ENCODE measurements at places on chromosomes 5 and 9.

DNA sequence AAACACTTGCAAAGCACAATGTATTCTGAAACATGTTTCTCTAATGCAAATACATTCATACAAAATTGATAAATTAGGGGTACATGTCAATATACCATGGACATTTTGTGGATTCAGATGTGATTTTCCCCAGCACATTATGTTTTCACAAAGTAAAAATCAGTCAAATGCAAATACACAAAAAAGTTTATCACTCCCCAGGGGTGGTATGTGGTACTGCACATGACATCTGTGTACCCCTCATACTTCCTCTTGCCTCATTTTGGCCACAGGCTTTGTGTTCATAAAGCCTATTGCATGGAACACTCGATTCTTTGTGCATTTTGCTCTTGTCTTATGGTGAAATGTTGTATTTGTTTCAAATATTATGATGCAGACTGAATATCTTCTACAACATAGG lies 116.8 kb upstream of the PDE4D start:
- no peak for DNase-seq

GRCh38 chr5:61177716-61178115 lies 15.4 kb upstream of the SMIM15 start:
- DNase-seq = no peak

- no peak for DNase-seq
These were observed 36.0 kb upstream of the GOLM1 start for GRCh38 chr9:86135371-86135770.

GRCh38 chr9:32010322-32010721 lies 374.1 kb upstream of the ACO1 start:
- no peak for DNase-seq

- no peak for DNase-seq
These were observed 4.8 kb upstream of the GFI1B start for GRCh38 chr9:132973713-132974112.

DNA sequence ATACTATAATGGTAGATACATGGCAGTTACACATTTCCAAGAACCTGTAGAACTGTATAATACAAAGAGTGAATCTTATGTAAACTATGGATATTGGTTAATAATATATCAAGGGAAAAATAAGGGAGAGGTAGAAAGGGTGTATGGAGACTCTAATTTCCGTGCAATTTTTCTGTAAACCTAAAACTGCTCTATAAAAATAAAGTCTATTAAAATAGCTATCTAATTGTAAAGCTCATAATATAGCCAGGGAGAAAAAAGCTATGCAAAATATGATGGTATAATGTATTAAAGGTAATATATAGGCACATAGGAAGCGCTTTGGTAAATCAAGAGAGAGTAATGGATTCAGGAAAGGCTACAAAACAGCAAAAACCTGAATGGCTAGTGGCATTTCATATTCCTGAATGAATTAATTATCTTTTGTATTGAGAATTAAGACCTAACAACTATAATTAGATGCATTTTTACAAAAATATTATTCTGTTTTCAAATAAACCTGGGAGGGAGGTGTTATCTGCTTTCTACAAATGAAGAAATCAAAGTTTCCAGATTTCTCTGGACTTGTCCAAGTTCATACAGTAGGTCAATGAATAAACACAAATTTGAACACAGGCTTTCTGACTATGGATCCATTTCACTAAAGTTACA lies 22.8 kb downstream of the ANXA1 start:
- no peak for DNase-seq

- DNase-seq = no peak
These were observed 18.5 kb upstream of the TIMD4 start for GRCh38 chr5:156981481-156981880.

DNA sequence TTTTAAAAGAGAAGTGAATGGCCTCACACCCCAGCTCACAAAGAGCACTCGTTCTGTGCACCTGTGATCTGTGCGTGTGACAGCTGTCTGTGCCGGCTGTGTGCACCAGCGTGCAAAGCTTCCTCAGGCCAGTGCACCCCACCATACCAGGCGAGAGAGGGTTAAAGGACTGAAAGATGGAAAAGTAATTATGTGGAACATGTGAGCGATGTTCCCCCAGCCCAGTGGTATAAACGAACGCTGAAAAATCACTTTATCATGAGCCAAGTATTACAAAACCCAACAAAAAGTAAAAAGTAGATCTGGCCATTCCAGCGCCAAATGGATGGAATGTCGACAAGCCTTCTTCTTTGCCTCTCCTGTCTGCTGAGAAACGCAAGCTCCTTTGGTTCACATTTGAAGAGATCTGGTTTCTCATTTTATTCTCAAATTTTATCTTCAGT lies 53.7 kb downstream of the IPPK start:
- DNase-seq = no peak

GRCh38 chr5:175471196-175471595 lies 7.2 kb upstream of the SFXN1 start:
- no peak for DNase-seq

DNA sequence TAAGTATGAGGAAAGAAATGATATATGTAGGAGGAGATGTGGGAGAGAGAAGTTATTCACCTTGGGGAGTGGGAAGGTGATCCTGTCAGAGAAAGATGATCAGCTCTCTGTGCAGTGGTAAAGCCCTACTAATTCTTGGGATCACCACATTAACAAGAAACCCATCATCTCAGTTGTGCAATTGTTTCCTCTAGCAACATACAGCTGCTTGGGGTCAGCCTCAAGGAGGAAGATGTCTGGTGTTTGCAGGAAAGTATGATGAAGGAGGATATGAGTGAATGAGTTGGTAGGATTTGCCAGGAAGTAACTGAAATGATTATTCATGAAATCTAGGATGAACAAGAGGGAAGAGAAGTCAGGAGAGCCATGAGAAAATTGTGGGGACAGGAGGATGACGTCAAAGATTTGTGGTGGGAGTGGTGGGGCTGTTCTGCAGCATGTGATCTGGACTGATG lies 50.1 kb downstream of the TNFSF8 start:
- no peak for DNase-seq

- DNase-seq = no peak
These were observed 20.3 kb downstream of the KIF2A start for GRCh38 chr5:62326302-62326701.

- DNase-seq = no peak
These were observed 109.8 kb downstream of the RGS3 start for GRCh38 chr9:113573046-113573958.

GRCh38 chr9:97293818-97294217 lies 13.6 kb upstream of the CCDC180 start:
- DNase-seq = no peak

DNA sequence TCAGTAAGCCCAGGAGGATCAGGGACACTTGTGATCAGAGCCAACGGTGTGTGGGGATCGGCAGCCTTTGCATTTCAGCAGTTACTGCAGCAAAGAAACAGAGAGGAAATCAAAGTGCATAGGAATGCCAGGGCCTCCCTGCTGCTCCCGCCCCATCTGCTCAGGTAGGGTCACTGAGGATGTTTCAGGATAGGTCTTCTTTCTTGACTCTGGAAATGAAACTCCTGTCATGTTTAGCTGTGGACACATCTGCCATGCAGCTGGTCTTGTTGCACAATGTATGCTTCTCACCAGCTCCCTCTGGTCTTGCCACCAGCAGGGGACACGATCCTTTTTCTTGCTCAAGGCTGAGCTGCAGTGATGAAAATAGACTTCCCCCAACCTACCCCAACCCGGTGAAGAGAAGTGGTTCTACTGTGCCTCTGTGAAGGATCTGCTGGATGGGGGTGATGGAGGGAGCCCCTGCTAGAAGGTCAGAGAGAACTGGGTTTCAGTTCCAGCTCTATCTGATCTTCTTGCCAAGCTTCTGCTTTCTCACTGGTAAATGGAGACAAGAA lies 185.2 kb upstream of the KLF4 start:
- DNase-seq = no peak

GRCh38 chr5:60183881-60184280 lies 290.4 kb upstream of the PDE4D start:
- no peak for DNase-seq

- no peak for DNase-seq
These were observed 131.3 kb downstream of the SEC61B start for GRCh38 chr9:99353408-99353807.

- peak; percentile 69 for DNase-seq
These were observed 26.1 kb downstream of the IDNK start for GRCh38 chr9:83649080-83649479.

GRCh38 chr5:90875456-90875855 lies 316.9 kb downstream of the ADGRV1 start:
- no peak for DNase-seq

- DNase-seq = no peak
These were observed 608.0 kb upstream of the ACO1 start for GRCh38 chr9:31776471-31776870.

DNA sequence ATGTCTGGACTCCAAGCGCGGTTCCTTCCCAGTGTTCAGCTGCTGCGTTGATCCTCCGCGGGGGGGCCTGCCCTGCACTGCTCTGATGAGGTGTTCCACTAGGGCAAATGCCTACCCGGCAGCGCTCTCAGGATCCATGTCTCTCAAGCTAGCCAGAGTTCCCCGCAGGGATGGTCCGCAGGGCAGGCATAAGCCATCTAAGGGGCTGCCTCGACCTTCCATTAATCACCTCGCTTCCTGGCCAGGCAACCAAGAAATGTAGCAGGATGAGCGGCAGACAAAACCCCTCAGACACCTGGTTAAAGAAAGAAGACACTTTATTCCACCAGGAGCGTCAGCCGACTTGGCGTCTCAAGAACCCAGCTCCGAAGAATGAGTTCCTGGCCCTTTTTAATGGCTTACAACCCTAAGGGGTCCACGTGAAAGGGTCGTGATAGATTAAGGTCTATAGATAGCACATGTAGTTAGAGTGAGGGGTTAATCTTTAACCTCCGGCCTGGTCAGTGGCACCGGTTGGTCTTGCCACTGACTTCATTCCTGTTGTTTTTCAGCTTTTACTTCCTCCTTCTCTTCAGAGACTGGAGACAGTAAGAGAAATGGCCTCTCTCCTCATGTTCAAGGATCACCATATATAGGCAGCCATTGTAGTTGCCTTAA lies 47.2 kb upstream of the COX7C start:
- no peak for DNase-seq

DNA sequence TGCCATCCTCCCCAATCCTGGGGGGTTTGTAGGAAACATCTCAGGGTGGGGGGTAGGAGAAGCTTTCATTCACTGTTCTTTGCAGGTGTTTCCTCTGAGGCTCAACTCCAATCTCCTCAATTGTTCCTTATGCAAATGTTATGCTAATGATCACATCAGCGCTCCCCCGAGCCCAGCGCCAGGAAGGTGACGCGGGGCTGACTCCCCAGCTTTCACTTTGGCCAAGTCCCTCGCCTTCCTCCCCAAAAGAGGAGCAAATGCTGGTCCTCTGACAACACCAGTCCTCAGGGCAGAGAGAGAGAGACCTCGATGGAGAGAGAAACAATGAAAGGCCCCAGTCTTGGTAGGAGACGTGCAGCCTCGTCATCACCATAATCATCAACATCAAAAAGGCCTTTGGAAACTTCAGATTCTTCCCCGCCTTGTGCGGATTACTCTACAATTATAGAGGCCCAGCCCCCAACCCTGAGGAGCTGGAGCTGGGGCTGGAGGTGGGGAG lies 39.1 kb downstream of the PCDH1 start:
- no peak for DNase-seq

DNA sequence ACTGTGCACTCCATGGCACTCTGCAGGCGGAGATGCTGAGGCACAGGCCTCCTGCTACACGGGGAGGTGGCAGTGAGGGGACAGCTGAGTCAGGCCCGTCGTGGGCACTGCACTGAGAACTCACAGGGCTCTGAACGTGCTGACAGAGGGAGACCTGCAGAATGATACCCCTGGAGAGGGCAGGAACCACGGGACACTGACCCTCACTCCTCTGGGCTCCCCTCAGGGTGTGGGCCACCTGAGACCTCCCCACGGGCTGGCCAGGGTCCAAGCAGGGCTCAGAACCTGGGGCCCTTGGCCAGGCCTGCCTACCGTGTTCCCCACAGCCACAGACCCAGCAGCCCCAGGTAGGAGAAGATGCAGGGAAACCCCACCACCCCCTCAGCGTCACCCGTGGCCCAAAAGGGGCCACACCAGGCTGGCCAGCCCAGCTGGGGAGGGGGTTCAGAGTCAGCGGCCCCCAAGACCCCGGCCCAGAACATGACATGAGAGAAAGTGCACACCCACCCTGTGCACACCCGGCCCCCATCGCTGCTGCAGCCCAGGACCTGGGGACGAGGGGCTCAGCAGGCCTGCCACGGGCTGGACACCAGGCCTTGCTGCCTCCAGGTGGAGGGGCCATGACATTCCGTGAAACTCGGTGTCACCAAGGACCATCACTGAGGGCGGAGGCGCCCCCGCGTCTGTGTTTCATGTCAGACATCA lies 30.9 kb downstream of the GLT6D1 start:
- DNase-seq = no peak

DNA sequence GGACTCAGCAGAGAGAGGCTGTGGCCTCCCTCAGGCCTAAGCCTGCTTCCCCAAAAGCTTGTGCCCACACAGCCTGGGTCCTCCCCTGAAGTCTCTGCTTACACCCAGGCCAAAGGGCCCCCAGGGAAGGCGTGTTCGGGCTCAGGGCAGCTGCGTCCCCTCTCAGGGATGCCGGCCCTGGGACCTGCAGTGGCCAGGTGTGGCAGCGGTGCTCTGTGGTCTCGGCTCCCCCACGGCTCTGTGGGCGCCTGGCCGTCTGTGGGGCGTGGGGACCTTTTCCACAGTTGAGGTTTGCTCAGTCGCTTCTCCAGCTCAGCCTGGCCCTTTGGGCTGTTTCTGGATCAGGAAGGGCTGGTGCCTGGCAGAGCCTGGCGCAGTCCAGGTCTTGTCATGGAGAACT lies 75.9 kb downstream of the RXRA start:
- no peak for DNase-seq
